Hematopoietic multipotent progenitor cell treated with erythropoietin and hydrocortisone succinate and interleukin-3 and kit ligand, for 6 days (in vitro differentiated cells): ENCODE measurements at places on chromosomes 3 and 15.
A peak's percentile ranks its signal among the peaks of the same experiment; 100 is the strongest.

DNA sequence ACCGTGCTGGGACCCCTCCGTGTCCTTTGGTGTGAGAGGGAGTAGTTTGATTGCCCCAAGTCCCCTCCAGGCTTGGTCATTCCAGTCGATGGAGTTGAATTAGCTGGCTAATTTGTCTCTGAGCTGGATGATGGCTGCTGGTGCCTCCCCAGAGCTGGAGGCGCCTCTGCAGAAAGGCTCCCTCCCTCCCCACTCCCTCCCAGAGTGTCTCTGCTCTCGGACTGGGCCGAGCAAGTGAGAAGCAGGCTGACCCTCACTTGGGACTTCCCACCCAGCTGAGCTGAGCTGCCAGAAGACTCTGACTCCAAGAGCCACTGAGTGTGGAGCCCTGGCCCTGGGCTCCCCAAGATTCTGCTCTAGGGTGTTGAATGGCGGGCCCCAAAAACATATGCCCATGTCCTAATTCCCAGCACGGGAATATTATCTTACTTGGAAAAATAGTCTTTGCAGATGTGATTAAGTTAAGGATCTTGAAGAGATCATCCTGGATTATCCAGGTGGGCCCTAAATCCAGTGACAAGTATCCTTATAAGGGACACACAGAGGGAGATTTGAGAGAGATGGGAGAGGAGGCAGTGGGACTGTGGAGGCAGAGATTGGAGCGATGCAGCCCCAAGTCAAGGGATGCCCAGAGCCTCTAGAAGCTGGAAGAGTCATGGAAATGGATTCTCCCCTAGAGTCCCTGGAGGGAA is 60.7 kb upstream of the TLE3 start:
- DNase-seq = no peak

- DNase-seq = peak; percentile 3
Measured at GRCh38 chr3:68706096-68706495, 226.3 kb downstream of the TAFA4 start.

GRCh38 chr15:40266828-40267304 is 16.0 kb downstream of the ANKRD63 start:
- no peak for DNase-seq

GRCh38 chr3:134378818-134379217 is 4.6 kb upstream of the AMOTL2 start:
- no peak for DNase-seq

- no peak for DNase-seq
Measured at GRCh38 chr15:55721554-55722185, 21.3 kb downstream of the PRTG start.

DNA sequence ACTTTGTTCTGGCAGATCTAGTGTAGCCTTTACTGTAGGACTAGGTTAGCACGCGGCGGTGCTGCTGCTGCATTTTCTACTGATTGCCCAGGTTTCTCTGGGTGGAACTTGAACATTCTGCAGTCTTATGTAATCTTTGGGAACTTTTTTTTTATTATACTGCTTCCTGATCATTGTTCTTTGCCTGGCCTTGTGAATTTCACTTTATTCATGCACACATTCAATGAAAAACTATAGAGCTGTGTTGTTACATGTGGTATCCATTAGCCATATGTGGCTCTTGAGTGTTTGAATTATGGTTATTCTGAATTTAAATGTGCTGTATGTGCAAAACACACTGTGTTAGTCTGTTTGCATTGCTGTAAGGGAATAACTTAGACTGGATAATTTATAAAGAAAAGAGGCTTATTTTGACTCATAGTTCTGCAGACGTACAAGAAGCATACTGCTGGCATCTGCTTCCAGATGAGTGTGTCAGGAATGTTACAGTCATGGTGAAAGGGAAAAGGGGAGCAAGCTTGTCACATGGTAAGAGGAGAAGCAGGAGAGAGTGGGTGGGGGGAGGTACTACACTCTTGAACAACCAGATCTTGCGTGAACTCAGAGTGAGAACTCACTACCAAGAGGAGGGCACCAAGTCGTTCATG is 26.5 kb downstream of the MEF2A start:
- DNase-seq = no peak

- peak; percentile 41 for DNase-seq
Measured at GRCh38 chr15:63042877-63043334, 359 bp downstream of the TPM1 start.

DNA sequence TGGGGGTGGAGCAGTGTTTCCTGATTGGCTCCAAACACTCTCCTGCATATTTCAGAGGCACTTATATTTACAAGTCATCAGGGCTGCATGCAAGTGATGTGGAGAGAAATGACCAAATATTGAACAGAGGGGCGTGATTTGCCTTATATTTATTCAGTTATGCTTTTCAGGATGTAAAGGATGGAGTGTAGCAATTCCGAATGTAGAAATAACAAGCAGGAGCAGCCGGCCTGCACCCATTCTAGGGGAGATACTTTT is 19.4 kb upstream of the SEMA5B start:
- no peak for DNase-seq

DNA sequence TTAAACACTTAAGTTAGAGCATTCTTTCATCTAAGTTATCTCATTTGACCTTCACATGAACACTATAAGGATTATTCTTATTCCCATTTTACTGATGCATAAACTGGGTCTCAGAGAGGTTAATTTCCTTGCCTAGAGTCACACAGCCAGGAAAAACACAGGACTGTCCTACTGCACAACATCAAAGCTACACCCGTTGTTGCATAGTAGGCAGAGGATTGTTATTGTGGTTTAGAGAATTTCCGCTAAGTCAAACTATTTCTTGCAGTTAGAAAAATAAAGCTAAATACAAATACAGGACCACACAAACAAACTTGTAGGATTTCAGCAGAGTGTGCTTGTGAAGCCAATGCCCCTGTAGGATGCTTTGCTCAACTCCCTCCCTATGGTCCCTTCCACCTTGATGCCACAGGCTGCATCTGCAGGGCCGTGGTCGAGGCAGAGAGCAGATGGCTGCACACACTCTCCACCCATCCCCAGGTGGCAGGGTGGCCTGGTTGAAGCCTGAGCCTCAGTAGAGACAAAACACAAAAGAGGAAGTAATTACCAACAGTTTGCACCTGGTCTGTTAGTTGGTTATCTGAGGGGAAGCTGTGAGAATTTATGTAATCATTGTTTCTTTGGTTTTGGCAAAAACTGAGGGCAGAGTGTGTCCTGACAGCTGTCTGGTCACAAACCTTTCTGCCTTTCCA is 41.1 kb upstream of the SKOR1 start:
- DNase-seq = peak; percentile 70

- DNase-seq = no peak
Measured at GRCh38 chr3:148709560-148710253, 12.0 kb downstream of the AGTR1 start.

GRCh38 chr3:188139466-188139865 is 14.5 kb upstream of the LPP start:
- no peak for DNase-seq

DNA sequence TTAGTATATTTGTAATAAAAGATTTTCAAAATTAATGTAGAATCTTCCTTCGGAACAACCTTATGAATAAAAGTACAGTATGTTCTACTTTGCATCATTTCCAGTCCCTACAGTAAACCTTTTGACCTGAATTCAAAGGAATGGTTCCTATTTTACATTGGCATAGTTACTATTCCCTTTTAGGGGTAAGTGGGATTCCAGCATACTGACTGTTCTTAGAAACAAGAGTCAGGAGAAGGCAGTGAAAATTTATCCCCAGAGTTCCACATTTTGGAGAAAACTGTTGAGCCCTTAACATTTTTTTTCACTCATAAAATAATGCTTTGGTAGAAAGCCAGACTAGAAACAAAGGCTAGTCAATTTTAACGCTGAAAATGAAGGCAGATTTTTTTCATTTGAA is 78.1 kb downstream of the P3H2 start:
- DNase-seq = no peak

DNA sequence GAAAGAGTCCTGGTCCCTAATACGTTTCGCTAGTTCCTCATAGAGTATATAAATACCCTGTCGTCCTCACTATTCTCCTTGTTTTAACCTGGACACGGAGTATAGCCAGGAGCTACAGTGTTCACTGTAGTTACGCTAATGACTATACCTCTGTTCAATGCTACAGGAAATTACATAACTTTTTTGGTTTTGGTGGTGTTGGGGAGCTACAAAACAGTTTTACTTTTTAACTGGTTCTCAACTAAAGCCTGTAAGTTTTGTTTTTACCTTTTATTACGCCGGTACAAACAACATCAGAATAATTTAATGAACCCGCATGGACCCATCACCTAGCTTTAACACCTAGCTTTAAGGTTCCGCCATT is 1.5 kb downstream of the LMLN start:
- DNase-seq = peak; percentile 55
